NCI-H1105 treated with DMSO at 0.1 percent for 48 hours (cell line): ENCODE measurements at places on chromosomes 3 and 15.
A peak's percentile ranks its signal among the peaks of the same experiment; 100 is the strongest.

DNA sequence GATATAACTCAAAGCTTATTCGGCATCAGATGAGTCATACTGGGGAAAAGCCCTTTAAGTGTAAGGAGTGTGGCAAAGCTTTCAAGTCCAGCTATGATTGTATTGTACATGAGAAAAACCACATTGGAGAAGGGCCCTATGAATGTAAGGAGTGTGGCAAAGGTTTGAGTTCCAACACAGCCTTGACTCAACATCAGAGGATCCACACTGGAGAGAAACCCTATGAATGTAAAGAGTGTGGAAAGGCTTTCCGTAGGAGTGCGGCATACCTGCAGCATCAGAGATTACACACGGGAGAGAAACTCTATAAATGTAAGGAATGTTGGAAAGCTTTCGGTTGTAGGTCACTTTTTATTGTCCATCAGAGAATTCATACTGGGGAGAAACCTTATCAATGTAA is 7.5 kb downstream of the ZNF621 start:
- no peak for DNase-seq

GRCh38 chr15:25700916-25701315 is 162.2 kb downstream of the ATP10A start:
- DNase-seq = no peak

GRCh38 chr15:72859017-72859756 is 75.6 kb upstream of the ADPGK start:
- DNase-seq = no peak

- no peak for DNase-seq
Measured at GRCh38 chr15:77846360-77846759, 213.6 kb upstream of the LINGO1 start.

GRCh38 chr3:17076940-17077605 is 192.3 kb downstream of the PLCL2 start:
- DNase-seq = no peak

- no peak for DNase-seq
Measured at GRCh38 chr3:112734171-112734570, 93.2 kb upstream of the CCDC80 start.

DNA sequence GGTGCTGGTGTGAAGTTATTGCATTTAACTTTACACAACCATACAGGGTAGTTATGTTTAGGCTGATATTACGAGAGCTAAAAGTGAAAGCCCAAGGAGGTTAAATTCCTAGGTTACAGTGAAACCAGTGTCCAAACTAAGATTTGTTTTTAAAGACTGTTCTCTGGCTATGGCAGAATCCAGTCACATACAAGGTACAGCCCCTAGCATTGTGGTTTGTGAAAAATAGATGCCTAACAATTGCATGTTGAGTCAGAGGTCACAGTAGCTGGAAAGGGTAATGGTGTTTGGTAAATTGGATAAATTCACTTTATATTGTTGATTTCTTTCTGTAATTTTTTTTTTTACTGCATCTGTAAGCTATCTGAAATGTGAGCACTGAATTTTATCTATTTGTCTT is 614.6 kb upstream of the TBL1XR1 start:
- DNase-seq = no peak

- DNase-seq = no peak
Measured at GRCh38 chr15:71272932-71273331, 157.7 kb downstream of the THSD4 start.

- DNase-seq = no peak
Measured at GRCh38 chr15:100330629-100331215, 11.1 kb downstream of the ADAMTS17 start.

- DNase-seq = no peak
Measured at GRCh38 chr3:152176241-152176640, 92.5 kb upstream of the MBNL1 start.

DNA sequence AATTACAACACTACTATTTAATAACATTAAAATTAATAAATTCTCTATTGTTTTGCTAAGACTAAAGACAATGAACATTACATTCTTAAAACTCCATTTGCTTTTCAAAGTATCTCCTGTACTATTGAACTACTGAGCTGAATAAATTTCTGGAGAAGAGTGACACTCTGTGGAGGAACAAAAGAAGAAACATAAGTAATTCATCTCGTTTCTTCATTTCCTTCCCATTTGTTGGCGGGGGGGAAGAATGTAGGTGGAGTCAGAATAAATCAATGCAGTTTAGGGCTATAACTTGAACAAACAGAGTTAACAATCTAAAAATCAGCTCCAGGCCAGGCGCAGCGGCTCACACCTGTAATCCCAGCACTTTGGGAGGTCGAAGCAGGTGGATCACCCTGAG is 32.7 kb downstream of the EFHB start:
- DNase-seq = no peak

DNA sequence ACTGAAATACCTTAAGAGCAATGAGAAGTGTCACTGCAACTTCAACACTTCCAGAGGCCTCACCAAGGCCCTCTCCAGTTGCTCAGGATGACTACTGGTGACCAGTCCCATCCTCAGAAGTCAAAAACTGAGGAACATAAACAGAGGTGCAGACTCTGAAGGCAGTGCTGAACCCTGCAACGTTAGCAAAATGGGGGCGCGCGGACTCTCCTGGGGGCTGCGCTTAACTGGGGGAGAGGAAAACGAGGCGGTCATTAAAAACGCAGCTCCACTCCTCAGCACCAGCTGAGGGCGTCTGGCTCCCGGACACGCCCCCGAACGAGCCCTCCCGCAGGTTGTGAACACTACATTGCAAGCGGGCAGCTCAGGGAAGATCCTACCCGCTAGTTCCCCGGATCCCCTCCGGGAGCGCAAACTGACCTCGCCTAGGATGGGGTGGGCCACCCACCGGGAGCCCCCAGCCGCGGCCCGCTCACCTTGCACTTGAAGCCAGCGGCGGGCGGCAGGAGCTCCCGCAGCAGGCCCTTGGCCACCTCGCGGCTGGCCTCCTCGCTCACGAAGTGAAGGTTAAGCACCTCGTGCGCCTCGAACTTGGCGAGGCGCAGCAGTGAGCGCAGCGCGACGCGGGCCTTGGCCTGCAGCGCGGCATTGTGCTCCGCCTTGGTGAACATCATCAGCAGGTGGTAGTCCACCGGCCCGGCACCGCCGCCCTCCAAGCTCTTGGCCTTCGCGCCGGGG is 711 bp downstream of the XXYLT1 start:
- DNase-seq = peak; percentile 67

GRCh38 chr3:57100046-57100695 is 39.7 kb downstream of the SPATA12 start:
- DNase-seq = peak; percentile 29
